ENCODE measurements at places on chromosomes 6 and 20.

DNA sequence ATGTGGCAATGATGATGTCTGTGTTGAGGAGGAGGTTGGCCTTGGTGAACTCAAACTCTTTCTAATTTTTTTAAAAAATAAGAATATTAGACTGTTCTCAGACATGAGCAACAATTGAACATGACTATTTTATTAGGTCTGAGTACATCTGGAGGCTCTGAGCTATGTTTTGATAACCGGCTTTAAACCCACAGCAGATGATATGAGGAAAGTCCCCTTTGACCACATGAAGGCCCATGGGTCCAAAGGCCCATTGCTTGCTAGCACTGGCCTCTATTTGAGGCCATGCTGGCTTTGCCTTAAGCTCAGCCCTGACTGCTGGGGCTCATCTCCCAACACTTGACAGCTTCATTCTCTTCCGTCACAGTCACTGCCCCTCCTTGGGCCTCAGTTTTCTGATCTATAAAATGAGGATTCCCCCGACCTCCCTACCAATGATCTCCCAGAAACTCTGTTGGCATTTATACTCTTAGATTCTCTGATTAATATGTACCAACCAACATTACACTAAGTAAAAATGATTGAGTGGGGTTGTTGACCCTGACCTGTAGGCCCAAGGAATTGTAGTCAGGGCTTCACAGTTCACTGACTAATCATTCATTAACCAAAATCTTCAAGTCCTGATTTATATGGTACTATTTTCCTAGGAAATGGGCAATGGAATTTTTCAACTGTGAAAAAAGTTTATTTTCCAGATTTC lies 23.9 kb upstream of the TINAG start:
- no peak for DNase-seq

DNA sequence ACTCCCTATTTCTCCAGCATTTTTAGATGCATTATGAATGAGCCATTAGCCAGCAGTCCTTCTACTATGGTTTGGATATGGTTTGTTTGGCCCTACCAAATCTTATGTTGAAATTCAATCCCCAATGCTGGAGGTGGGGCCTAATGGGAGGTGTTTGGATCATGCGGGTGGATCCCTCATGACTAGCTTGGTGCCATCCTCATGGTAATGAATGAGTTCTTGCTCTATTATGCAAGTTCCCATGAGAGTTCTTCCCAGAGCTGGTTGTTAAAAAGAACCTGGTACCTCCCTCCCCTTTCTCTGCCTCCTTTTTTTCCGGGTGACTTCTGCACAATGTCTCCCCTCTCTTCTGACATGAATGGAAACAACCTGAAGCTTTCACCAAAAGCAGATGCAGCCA lies 6.2 kb upstream of the CGA start:
- no peak for DNase-seq

DNA sequence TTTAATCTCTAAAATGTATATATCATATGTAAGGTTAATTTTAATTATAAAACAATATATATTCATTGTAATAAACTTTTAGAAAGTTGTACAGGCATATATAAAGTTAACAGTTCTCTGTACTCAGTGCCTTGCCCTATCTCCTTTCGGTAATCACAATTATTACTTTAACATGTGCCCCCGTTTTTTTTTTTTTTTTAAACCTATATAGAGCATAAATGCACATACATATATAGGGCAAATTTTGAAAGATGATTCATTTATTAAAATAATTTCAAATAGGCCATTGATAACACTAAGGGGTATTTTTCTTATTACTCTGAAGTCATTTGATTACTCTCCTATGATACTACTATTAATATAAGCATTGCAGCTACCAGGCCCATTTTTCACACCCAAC lies 1.9 kb downstream of the ASF1A start:
- no peak for DNase-seq

- DNase-seq = peak; percentile 73
These were observed 1.7 kb downstream of the KCNK15 start for GRCh38 chr20:44747166-44748004.

GRCh38 chr6:54473328-54473727 lies 165.1 kb downstream of the TINAG start:
- DNase-seq = no peak

GRCh38 chr20:226958-227357 lies at the start of gene DEFB129:
DEFB129 (plus strand) TSS chr20:227258; CDS start chr20:227289, 31 bp downstream.
- no peak for DNase-seq

- DNase-seq = no peak
These were observed 360.4 kb downstream of the HAO1 start for GRCh38 chr20:7579888-7580287.

GRCh38 chr20:36337886-36338285 lies 31.7 kb downstream of the DLGAP4 start:
- no peak for DNase-seq

DNA sequence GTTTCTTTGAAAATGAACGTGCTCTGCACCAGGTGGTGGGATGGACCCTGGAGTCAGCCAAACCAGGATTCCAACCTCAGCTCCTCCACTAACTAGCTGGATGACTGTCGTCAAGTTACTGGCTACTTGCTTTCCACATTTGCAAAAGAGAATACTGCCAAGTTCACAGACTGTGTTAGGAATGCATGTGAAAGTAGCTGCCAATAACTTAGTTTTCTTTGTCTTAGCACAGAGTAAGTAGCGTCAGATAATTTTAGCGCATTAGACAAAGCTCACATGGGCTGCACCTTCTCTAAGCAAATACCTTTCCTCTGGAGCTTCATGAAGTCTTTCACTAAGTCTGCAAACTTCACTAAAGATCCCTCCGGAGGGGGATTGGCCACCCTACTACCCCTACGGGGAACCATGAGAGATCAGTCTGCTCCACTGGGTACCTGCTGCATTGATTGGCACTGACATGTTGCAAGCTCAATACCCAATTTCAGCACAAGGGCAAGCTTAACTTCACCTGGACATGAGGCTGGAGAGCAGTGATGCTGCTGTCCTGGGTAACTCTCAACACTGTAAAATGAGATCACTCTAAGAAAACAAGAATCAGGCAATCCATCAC lies 113.9 kb downstream of the MBOAT1 start:
- no peak for DNase-seq

DNA sequence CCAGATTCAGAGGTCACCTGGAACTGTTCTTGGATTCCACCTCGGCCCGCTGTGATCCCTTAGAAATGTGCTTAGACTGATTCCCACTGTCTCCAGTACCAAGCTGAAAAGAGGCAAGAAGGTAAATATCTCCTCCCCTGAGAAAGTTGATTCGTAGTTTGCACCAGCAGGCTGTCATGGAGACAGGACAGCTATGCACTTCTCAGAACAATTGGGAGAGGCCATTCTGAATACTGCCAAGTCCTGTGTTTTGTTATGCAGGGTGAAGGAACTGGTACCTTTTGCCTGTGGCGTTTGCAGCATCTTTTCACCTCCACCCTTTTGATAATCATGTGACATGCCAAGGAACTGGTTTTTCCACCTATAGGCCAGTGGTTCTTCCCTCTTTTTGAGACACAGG lies 58.2 kb upstream of the RNGTT start:
- DNase-seq = no peak

DNA sequence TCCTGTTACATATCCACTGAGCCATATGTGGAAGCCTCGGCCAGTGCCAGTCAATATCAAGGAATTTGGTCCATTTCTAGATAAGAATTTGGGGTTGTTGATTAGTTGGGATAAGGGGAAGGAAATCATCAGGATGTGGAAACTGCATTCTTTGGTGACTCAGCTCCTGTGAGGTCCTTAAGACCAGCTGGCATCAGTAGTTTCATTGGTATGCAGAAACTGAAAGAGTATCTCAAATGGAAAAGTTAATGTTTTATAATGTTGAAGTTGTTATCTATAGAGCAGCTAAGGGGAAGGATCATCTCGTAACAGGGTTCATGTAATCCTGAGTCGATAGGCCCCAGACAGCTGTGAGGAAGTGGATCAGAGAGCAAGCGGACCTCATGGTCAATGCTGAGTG lies 87.9 kb upstream of the PRND start:
- DNase-seq = no peak

- DNase-seq = no peak
These were observed 194.1 kb downstream of the SYNDIG1 start for GRCh38 chr20:24663496-24663895.

- DNase-seq = no peak
These were observed 20.7 kb downstream of the RAB22A start for GRCh38 chr20:58330249-58330648.

DNA sequence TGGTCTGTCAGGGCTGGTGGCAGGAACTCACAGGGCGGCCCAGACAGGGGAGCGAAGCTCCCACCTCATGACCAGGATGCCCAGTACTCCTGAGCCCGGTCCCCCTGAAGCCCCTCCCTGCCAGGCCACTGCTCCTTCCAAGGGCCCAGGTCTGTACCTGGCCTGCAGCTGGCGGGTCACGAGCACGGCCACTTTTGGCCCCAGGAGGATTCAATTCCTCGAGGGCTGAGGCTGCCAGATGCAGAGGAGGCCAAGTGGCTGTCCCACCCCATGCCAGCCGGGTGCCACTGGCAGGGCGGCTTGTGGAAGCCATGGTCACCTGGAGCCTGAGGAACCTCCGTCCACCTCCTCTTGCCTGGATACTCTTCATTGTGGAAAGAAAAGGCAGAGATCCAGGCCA lies 17.4 kb downstream of the PMEPA1 start:
- no peak for DNase-seq

Data from putamen (tissue), 1 donor.